H9 (cell line): ENCODE measurements at places on chromosomes 1 and 21. TPM values are rescaled to one million over a fixed set of nuclear protein-coding genes. Genes with fewer than 3 reads are reported as not detected.

KAZN gene
- 6.1 and 7.6 TPM in 2 replicates for total RNA-seq

MYCL gene
- 17.6 and 18.4 TPM in 2 replicates for total RNA-seq

DNA sequence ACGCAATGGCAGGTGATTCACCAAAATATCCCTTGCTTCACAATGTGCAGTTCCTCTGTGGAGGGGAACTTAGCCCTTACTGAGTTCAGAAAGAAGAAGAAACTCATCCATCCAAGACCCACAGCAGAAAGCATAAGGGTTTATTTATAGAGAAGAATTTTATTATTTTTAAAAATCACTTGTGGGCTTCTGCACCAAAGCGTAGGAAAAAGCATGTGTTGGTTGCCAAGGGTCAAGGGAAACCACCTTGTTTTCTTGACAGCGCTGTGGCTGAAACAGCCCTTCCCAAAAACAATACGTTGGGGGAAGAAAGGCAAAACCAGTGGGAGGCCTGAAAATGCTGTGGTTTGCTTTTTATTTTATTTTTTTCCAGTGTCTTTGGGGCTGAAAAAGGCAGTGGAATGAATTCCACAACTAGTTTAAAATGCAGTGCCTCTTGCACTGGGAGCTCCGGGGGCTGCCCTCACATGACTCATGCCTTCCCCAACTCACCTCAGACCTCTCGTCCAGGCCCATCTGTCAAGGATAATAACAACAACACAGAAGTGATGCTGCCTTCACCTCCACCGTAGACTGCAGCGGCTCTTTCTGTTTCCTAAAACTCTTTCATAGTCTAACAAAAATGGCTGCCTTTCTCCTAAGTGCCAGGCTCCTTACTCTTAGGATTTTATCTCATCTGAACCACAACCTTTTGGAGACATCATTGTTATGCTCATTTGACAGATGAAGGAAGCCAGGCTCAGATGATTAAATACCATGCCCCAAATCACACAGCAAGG is 224.2 kb upstream of the JUN start:
- DNase-seq: peak; percentile 8

GRCh38 chr1:244354810-244355278 is 96.9 kb downstream of the ADSS2 start:
- DNase-seq: no peak

GRCh38 chr1:248857201-248857600 is 1.7 kb downstream of the ZNF692 start:
- no peak for DNase-seq

- no peak for DNase-seq
Observed at GRCh38 chr1:186183219-186183618, 191.8 kb downstream of the TPR start.

- DNase-seq: no peak
Observed at GRCh38 chr1:103266036-103266435, 157.7 kb upstream of the COL11A1 start.

- DNase-seq: no peak
Observed at GRCh38 chr1:221602830-221603229, 139.1 kb downstream of the DUSP10 start.

DNA sequence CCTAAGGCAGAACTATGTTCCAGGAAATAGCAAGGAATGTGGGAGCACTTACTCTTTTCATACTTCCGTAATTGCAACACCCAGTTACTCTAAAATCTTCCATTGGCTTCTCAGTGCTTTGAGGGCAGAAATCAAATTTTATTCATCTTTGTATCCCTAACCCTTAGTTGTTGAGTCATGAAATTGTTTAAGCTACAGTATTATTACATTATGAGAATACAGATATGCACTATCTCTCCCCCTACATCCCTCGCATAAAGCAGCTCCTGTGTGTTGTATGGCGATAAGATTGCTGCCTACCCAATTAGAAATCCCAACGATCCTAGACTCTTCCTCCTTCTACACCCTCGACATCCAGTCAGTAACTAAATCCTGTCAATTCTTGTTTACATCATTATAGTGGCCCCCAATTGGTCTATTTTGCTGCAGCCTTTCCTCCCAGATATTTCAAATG is 2.6 kb downstream of the AIDA start:
- no peak for DNase-seq

DNA sequence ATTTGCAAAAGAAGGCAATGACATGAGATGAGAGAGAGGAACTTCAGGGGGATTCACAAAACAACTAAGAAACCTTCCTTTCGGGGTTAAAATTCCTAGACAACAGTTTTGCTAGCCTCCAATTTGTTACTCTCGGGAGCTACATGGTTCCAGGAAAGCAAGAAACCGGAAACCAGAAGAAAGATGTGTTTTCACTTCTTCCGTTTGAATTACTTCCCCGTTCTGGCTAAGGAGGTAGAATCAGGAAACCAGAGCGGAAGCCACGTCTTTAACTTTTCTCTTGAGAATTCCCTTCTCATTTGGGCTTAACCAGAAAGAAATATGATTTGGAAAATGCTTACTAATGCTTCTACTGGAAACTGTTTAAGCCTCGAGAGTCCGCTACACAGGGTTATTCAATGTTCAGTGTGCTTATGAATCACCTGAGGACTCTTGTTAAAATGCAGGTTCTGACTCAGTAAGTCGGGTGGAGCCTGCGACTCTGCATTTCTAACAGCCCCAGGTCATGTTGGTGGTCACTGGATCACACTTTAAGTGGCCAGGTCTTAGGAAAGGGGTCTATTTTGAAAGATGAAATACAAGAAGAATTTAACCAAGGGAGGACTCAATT is 43.5 kb upstream of the MCOLN3 start:
- DNase-seq: no peak
